Keratinocyte (primary cell): ENCODE measurements at places on chromosomes 5 and 9. TPM values are rescaled to one million over a fixed set of nuclear protein-coding genes. Genes with fewer than 3 reads are reported as not detected.

Gene BSPRY
- polyA plus RNA-seq = 0.41 to 0.54 TPM (median 0.54 TPM) in 3 replicates

Gene ORM2
- polyA plus RNA-seq = not detected in 3 replicates

Gene OTP
- not detected in 3 replicates for polyA plus RNA-seq

DNA sequence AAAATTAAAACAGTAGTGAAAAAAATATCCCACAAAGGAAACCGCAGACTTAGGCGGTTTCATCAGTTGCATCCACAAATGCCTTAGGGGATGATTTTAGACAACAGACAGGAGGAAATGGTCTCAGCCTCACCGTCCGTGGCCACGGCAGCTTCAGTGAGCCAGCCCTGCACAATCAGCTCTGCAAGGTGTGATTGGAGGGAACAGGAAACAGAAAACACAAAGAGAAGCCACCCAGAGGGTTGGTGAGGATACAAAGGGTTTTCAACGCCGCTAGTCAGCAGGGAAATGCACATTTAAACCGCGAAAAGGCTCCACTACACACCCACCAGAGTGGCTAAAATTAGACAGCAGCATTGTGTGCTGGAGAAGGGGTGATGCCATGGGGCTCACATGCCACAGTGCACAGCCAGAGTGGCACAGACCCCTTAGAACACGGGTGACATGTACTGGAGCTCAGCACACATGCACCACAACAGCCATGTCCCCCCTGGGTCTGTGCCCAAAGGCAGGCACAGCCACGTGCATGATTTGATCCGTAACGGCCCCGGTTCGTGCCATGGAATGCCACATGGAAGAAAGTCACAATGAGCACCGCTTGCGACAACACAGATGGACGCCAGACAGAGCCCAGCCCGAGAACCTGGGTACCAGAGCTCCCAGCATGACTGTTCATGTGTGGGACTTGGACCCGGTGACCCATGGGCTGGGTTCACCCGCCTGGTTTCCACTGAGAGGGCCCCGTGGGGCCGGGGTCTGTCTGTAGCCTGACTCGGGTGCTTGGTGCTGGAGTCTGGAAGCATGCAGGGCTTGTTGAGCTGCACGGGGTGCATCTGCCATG, 18.3 kb upstream of the TERT start:
- DNase-seq = no peak
- H3K27me3 ChIP-seq = no peaks in the 10 kb centered on the region
- H3K36me3 ChIP-seq = peaks cover 5% of the 10 kb centered on the region
- H3K27ac ChIP-seq = no peak overlapping the region

- peaks cover 4% of the 10 kb centered on the region for H3K36me3 ChIP-seq
- H3K27ac ChIP-seq = no peak overlapping the region
- H3K4me3 ChIP-seq = no peak overlapping the region
- H3K27me3 ChIP-seq = no peaks in the 10 kb centered on the region
- DNase-seq = no peak
Measured at GRCh38 chr5:32017692-32018367, 156.3 kb downstream of the GOLPH3 start.
